ENCODE measurements at places on chromosomes 6 and 20. TPM values are rescaled to one million over a fixed set of nuclear protein-coding genes. Genes with fewer than 3 reads are reported as not detected.

The CCM2L gene
- 9.2 TPM for total RNA-seq

The PPP1R16B gene
- 9.4 TPM for total RNA-seq

The DTD1 gene
- total RNA-seq: 10.7 TPM

The CLVS2 gene
- total RNA-seq: 0.12 TPM

The NNAT gene
- total RNA-seq: 0.25 TPM

The TMEM244 gene
- not detected for total RNA-seq

The NEU1 gene
- total RNA-seq: 24.9 TPM

The TSPO2 gene
- total RNA-seq: not detected

The KIAA1755 gene
- total RNA-seq: 5.3 TPM

The RBBP8NL gene
- not detected for total RNA-seq

The CRISP3 gene
- total RNA-seq: not detected

The LIN28B gene
- total RNA-seq: not detected

GRCh38 chr6:39812853-39813533 is 20.8 kb downstream of the DAAM2 start:
- DNase-seq: no peak

GRCh38 chr6:118708055-118708454 is 56.7 kb upstream of the CEP85L start:
- DNase-seq: no peak

GRCh38 chr6:15184441-15184861 is 61.4 kb upstream of the JARID2 start:
- no peak for DNase-seq

GRCh38 chr20:50735813-50736212 is 4.4 kb downstream of the PARD6B start:
- no peak for DNase-seq

- no peak for DNase-seq
These were observed 96.9 kb downstream of the PRSS35 start for GRCh38 chr6:83609248-83609647.

- DNase-seq: no peak
These were observed 10.7 kb upstream of the LAMP5 start for GRCh38 chr20:9503526-9504245.

GRCh38 chr20:965956-966355 is 36.2 kb downstream of the RSPO4 start:
- DNase-seq: no peak

- no peak for DNase-seq
These were observed 2.1 kb downstream of the EPM2A start for GRCh38 chr6:145733207-145733606.

- no peak for DNase-seq
These were observed 31.9 kb upstream of the ANKEF1 start for GRCh38 chr20:10002866-10003265.

DNA sequence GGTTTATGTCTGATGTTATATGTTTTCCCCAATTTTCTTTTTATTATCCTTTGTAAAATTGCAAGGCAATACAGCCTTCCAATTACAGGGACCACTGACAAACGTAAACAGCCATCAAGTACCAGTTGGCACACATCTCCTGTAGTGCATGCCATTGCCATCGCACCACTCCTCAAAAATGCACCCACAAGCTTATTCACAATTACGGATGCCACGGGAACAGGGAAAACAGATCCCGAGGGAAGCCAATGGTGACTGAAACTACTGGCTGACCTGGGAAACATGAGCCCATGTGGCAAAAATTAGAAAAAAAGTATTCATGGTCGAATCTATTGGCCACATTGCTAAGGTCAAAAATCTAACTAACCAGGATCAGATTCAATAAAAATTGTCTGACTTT is 395.2 kb downstream of the PAX1 start:
- DNase-seq: no peak

- DNase-seq: no peak
These were observed 50.5 kb upstream of the TRIM26 start for GRCh38 chr6:30263734-30264133.

DNA sequence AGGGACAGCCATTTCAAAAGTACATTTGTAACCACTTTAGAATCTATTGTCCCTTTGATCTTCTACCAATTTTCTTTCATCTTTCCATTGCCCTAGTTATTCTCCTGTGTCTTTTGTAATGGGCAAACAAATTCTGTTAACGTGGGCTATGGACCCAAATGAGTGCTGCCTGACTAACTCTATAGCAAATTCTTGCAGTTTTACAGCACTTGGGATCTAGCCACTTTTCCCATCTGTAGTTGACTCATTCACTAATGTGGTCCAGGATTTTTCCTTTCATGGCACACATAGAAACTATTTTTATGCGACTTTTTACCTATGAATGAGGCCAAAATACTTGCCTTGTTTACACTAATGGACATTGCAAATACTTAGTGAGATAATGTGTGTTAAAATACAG is 52.0 kb downstream of the GRIK2 start:
- no peak for DNase-seq

GRCh38 chr20:6265204-6265904 is 142.5 kb upstream of the FERMT1 start:
- DNase-seq: no peak

GRCh38 chr6:16061818-16062217 is 67.1 kb upstream of the MYLIP start:
- DNase-seq: no peak

DNA sequence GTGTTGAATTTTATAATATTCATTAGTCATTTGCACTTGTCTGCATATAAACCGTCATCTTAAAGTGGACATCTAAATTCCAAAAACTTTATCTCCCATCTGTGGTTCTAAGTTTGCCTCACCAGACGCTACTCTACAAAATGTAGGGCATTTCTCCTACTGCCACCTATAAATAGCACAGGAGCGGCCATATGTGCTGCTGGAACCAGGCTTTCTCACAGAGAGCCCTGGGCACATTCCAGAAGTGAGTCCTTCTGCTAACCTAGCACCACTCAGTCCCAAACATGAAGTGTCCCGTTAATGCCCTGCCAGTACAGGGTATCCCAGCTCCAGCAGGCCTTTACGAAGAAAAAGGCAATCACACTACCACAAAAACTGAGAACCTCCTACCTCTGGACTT is 153.7 kb downstream of the TMEM242 start:
- DNase-seq: no peak

DNA sequence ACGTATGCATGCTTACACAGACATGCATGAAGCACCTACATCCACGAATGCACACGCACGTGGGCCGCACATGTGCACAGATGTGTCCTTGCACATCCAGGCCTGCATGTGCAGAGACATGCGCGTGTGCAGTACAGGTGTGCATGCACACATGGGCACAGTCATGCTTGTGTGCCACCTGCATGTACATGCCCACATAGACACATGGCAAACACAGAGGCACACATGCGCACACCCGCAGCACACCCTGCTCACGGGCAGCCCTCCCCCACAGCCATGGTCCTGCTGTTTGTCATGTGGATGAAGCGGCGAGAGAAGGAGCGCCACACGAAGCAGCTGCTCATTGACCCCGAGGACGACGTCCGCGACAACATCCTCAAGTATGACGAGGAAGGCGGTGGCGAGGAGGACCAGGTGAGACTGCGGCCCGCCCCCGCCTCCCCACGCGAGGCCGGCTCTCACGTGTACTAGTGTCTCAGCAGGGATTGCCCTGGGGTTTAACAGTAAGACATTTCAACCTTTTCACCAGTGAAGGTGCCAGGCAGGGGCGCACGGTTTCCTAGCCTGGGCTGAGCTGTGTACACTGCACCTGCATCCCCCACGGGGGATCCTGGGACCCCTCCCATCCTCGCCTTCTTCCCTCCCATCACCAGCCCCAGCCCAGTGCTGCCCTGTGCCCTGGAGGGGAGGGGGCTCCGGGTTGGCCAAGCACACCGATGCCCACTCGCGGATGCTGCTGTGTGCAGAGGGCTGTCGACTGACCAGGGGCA is 132.8 kb downstream of the TAF4 start:
- peak; percentile 11 for DNase-seq

- no peak for DNase-seq
These were observed 161.5 kb upstream of the HEY2 start for GRCh38 chr6:125587666-125588632.

GRCh38 chr6:135505648-135506047 is 8.1 kb upstream of the AHI1 start:
- no peak for DNase-seq

GRCh38 chr20:61957961-61958715 is 107.5 kb downstream of the TAF4 start:
- DNase-seq: no peak

DNA sequence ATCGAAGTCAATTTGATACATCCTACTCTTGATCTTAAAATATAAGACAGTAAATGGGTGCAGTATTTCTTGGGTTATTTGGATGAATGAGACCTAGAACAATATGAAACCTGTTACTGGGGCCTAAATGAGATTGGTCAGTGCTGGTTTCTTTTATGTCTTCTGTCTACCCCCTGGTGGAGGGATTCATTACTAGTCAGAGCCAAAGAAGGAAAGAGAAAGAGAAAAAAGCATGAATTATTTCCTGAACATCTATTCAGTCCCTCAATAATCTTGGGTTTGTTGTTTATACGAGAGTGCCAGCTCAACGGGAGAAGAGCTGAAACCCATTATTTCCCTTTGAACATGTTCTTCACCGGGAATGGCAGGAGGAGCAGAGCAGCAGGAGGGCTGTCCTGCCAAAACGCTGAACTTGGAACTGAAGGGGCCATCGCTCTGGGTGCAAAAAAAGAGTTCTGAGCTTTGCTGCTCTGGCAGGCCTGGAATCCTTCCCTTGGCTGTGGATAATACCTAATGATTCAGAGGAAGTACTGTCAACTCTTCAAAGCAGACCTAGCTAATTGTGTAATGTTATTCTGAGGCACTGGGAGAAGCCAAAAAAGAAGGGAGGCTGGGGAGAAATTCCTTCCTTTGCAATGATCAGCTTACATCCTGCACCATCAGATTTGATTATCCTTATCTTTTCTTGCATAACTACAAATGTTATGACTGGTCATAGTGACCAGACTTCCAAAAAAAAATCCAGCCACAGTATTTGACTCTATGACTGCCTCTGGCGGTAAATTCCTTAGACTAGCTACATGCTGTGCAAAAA is 72.0 kb downstream of the BLOC1S5 start:
- peak; percentile 39 for DNase-seq

DNA sequence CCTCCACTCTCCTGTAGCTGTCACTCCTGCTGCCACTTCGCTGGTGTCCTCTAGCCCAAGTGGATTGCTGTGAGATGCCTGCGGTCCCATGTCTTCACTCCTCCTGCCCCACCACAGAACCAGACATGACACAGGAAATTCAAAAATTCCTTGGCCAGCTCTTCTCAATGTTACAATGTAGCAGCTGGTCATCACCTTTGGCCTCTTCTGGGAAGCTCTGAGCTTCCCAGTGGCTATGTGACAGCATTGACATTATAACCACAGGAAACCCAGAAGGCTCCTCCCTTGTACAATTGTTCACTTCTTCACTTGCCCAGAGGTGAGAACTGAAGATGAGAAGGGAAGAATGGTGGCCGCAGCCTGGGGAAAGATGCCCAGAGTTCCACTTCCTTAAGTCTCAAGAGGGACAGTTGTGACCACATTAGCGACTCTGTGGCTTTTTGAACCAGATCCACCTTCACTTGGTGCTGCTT is 76.1 kb upstream of the NAA20 start:
- no peak for DNase-seq

DNA sequence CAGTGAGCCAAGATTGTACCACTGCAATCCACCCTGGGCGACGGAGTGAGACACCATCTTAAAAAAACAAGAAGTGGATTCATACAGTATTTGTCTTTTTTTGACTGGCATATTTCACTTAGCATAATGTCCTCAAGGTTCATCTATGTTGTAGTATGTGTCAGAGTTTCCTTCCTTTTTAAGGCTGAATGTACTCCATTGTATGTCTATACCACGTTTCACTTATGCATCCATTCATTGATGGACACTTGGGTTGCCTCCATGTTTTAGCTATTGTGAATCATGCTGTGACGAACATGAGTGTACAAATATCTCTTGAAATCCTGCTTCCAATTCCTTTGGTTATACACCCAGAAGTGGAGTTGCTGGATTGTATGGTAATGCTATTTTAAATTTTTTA is 28.9 kb upstream of the FAM83D start:
- no peak for DNase-seq

DNA sequence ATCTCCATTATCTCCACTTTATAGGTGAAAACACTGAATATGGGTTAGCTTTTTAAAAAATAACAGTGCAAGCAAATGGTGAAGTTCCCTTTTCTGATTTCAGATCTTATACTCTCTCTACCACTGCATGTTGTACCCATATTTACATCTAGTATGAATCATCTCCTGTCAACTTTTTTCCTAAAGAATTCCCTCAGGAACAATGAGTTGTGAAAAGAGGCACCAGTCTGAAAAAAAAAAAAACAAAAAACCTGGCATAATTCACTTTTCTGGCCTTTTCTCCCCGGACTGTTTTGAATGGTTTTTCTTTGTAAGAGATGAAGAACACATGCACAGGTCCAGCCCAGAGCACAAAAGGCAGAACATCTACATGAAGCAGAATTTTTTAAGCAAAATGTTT is 596.0 kb downstream of the COL12A1 start:
- DNase-seq: no peak

- DNase-seq: no peak
These were observed 4.5 kb downstream of the HINT3 start for GRCh38 chr6:125961117-125961516.

- no peak for DNase-seq
These were observed 68.0 kb upstream of the INSM1 start for GRCh38 chr20:20299904-20300303.

GRCh38 chr6:167095888-167096287 is 27.0 kb upstream of the CCR6 start:
- DNase-seq: no peak

All from left ventricle myocardium superior (tissue), 1 donor.